ENCODE measurements at places on chromosomes 13 and 19.

DNA sequence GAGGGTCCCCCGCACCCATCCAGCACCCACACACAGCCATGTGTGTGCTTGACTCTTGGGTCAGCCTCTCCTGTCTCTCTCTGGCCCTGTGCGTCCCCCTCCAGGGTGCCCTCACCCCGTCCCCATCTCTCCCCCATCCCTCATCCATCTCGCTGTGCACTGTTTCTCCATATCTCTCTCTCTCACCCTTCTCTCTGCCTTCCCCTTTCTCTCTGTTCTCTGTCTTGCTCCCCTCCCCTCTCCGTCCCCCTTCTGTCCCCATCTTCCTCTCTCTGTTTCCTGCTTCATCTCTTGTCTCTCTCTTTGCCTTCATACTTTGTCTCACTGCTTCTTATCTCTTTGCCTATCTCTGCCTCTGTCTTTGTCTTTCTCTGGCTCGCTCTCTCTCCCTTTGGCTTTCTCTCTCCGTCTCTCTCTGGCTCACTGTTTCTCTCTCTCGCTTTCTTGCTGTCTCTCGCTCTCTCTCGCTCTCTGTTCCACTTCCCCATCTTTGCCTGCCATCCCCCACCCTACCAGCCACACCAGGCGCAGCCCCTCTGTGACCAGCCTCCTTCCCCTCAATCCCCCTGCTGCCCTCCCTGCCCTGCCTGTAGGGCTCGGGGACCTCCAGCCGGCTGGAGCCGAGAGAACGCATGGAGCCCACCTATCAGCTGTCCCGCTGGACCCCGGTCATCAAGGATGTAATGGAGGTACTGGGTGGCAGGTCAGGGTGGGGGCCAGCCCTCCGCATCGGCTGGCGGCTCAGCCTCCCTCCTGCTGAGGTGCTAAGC is 8.9 kb downstream of the STXBP2 start:
- DNase-seq: no peak

DNA sequence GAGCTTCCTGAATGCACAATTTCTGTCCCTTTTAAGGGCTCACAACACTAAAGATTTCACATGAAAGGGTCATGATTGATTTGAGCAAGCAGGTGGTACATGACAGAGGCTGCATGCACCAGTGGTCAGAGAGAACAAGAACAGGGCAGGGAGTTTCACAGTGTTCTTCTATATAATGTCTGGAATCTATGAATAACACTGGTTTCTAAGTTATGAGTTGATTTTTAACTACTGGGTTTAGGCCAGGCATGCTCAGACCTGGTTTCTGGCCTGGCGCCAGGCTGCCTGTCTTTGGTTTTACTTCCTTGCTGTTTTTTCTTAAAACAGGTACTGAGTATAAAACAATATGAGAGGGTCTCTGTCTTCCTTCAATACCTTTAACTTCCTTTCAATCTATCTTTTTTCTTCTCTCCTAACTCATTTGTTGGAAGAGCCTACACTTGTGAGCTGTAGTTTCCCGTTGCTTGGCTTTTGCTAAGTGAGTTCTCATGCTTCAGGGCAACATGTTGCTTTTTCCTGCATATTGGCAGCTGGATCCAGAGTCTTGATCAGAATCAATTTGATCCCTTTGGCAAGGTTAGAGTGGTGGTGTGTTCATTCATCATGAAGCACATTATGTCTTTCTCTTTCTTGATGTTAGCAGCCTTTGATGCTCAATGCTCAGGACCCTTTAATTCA is 38.5 kb upstream of the FGF14 start:
- DNase-seq: no peak

- no peak for DNase-seq
Measured at GRCh38 chr19:14085309-14085995, at the start of gene C19orf67. Gene C19orf67, minus strand, starts transcription at chr19:14085783. Its CDS starts 156 bp downstream, at chr19:14085627.

GRCh38 chr13:20272588-20273171 is 40.6 kb upstream of the GJB6 start:
- DNase-seq: no peak

GRCh38 chr13:22103046-22104027 is 432.5 kb downstream of the FGF9 start:
- no peak for DNase-seq

DNA sequence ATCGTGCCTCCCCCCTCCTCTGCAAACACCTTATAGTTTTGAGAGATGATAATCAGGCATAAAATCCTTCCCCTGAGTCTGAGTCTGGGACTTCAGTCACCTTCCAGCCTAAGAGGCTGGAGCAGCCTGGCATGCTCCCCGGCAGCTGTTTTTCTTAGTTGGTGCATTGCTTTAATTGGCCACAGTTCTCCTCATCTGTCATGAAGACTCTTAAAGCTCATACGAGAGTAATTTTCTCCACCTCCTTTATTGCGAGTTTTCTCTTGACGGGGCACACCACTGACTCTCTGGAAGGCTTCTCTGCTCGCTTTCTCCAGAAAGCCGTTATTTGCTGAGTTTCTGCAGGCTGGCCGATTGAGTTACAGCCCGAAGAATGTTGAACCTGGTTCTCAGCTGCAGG is 310.5 kb downstream of the ATP8A2 start:
- no peak for DNase-seq

GRCh38 chr13:39900106-39900750 is 244.8 kb downstream of the COG6 start:
- no peak for DNase-seq

DNA sequence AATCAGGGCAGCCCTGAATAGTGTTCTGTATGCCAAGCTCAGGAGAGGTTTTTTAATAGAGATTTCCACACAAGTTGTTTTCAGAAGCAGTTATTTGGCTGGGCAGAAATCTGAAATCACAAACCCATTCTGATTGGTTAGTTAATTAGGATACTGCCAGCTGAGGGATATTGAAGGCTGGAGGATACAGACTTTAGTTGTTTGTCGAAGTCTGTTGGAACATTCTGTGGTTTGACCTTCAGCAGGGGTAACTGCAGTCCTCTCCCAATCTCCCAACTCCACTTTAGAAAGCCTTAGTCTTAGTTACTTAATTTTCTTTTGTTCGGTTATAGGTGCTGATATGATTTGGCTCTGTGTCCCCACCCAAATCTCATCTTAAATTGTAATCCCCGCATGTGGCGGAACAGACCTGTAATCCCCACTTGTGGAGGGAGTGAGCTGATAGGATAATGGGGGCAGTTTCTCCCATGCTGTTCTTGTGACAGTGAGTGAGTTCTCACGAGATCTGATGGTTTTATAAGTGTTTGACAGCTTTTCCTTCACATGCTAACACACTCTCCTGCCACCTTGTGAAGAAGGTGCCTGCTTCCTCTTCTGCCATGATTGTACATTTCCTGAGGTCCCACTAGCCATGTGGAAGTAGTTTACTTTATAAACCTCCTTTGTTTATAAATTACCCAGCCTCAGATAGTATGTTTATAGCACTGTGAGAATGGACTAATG is 169.2 kb downstream of the GPC5 start:
- no peak for DNase-seq

DNA sequence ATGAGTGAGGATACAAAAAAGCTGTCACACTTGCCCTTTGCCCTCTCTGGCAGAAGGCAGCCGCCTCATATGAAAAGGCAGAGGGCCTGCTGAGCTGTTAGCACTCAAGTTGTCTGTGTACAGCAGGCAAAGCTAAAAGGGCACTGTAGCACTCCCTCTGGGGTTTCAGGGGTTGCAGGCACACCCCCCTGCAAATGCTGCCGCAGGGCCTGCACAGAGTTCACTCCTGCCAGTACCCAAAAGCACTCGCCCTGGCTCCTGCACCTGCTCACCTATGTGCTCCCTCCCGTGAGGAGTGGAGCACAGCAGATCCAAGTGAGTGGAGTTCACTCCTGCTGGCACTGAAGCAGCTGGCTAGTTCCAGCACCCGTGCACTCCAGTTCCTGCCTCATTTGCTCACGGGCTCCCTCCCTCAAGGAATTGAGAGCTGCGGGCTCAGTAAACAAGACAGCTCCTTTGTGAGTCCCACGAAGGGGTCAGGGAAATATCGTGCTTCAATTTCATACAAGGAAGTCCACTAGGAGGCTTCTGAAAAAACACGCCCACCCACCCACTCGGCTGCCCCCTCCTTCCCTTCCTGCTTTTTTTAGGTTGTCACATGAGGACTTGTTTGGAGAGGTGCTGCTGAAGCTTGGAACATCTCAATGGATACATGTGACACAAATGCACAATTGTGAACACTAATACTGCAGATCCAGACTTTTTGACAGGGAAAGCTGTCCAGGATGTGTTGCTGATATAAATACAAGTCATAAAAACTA is 9.9 kb upstream of the RCBTB2 start:
- DNase-seq: no peak

GRCh38 chr13:38998739-38999138 is 8.1 kb upstream of the STOML3 start:
- no peak for DNase-seq

- no peak for DNase-seq
Measured at GRCh38 chr13:75749407-75749806, 113.3 kb downstream of the LMO7 start.

GRCh38 chr19:49129238-49129583 is 9.9 kb downstream of the PPFIA3 start:
- no peak for DNase-seq

DNA sequence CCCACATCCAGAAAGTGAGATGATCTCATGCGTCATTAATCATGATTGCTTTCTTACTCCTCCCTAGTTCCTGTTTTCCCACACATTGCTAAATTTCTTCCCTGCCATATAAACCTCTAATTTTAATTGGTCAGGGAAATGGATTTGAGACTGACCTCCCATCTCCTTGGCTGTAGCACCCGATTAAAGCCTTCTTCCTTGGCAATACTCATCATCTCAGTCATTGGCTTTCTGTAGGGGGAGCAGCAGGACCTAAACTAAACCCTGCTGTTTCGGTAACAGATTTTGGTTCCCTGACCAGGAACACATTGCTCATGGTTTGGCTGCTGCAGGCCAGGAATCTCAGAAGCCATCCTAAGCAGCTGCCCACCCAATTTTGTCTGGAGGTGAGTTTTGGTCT is 61.7 kb downstream of the SPRYD7 start:
- no peak for DNase-seq

GRCh38 chr19:35327642-35328041 is 1.3 kb upstream of the CD22 start:
- DNase-seq: no peak

DNA sequence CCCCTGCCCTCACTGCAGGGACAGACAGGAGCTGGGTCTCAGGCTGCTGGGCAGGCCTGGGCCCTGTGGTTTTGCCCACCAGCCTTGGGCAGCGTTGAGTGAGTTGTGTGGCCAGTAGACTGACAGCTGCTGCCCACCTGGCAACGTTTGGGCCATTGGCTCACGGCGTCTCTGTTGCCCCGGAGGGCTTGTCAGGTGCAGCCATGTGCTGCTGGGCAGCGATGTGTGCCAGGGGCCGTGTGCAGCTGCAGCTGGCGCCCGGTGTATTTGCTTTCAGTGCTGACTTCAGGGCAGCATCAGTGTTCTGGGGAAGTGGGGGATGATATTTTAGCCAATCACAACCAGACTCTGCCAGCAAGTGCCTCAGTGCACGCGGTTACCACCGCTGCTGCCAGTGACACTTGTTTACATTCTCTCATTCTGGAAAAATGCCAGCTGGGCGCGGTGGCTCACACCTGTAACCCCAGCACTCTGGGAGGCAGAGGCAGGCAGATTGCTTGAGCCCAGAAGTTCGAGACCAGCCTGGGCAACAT is 10.6 kb downstream of the FZR1 start:
- DNase-seq: no peak

GRCh38 chr13:47288546-47288945 is 391.7 kb upstream of the HTR2A start:
- no peak for DNase-seq

- no peak for DNase-seq
Measured at GRCh38 chr13:25840261-25840660, 211.6 kb downstream of the SHISA2 start.

- no peak for DNase-seq
Measured at GRCh38 chr13:24112791-24113190, 47.7 kb upstream of the SPATA13 start.

- DNase-seq: no peak
Measured at GRCh38 chr13:73665261-73665660, 468.9 kb downstream of the KLF12 start.

- no peak for DNase-seq
Measured at GRCh38 chr13:41236369-41236768, 27.0 kb downstream of the MTRF1 start.

- DNase-seq: no peak
Measured at GRCh38 chr13:92994056-92994455, 232.6 kb upstream of the GPC6 start.

GRCh38 chr13:59445812-59446211 is 717.9 kb downstream of the DIAPH3 start:
- no peak for DNase-seq

GRCh38 chr13:50531917-50532899 is 311.3 kb downstream of the DLEU7 start:
- peak; percentile 22 for DNase-seq

GRCh38 chr13:66207610-66208009 is 1022.5 kb downstream of the PCDH9 start:
- no peak for DNase-seq

- DNase-seq: no peak
Measured at GRCh38 chr19:55491546-55492360, 3.5 kb downstream of the SSC5D start.

- DNase-seq: no peak
Measured at GRCh38 chr19:58562122-58563033, 4.0 kb upstream of the UBE2M start.

- no peak for DNase-seq
Measured at GRCh38 chr13:94548821-94549231, 47.1 kb downstream of the TGDS start.

DNA sequence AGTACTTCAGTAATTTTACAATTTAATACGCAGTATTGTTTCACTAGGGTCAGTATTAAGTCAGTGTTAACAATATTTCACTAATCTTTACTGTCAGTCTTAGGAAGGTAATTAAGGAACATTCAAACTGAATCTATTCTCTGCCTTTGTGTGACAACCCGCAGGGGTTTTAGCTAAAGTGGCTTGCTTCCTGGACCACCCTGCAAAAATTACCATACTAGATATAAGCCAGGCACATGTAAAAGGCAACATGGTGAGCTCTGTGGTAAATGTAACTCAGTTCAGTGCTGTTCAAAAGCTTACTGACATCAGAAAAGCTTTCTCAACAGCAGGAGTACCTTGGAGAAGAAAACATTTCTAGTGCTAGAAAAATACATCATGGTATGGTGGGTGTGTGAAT is 116.7 kb downstream of the FREM2 start:
- no peak for DNase-seq

- no peak for DNase-seq
Measured at GRCh38 chr13:77460195-77460594, 75.3 kb upstream of the SCEL start.

GRCh38 chr13:59304596-59304995 is 859.1 kb downstream of the DIAPH3 start:
- no peak for DNase-seq
